Left colon (tissue), 2 donors: ENCODE measurements at places on chromosomes 7 and 10. TPM values are rescaled to one million over a fixed set of nuclear protein-coding genes. Genes with fewer than 3 reads are reported as not detected.
A peak's percentile ranks its signal among the peaks of the same experiment; 100 is the strongest.

Gene CDNF
- 1.7 TPM for total RNA-seq

DNA sequence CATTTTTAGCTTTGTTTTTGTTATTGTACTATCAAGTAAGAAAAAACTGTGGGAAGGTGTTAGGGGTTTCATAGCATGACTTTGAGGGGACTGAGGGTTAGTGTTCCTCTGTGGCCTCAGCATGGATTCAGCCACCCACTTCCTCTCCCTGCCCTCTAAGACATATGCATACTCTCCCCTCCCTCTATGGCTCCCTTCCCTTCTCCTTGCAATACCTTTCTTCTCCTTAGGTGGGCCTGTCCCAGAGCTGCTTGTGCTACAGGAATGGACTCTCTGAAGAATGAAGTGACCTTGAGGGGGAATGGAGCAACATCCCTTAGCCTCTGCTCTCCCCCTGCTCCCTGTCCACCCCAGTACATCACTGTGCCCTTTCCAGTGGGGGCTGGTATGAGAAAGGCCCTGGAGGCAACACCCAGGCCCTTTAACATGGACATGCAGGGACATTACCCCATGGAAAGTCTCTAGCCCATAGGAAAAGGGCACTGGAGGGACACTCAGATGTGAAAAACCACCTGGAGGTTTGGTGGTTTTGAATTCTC lies 22.4 kb downstream of the CDH23 start:
- no peak for DNase-seq

Gene PARD3
- total RNA-seq = 45.5 TPM

DNA sequence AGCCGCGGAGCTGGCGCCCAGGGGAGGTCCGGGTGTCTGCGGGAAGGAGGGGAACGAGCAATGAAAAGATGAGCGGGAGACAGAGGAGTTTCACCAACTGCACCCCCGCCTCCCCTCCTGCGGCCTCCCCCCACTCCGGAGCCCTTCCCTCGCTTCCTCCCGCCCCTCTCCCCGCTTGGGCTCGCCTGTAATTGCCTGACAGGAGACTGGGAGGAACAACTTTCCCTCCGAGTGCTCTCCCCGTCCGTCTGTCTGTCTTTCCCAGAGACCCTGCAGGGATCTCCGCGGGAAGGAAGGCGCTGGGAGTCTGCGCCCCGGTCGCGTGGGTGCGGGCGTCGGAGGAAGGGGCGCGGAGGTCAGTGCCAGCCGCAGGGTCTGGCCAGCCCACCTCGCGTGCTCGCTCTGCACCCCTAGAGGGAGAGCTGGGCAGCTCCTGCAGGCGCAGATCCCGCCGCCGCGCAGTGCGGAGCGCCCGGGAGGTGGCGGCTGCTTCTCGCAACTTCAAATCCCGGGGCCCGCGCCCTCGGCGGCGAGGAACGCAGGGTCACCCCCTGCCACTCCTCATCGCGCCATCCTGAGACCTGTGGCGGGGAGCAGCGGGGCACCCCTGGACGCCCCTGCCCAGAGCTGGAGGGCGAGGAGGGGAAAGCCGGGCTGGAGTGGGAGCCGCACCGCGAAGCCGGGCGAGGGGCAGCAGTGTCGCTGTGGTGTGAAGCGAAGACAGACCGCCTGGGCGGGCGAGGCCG lies 511 bp upstream of the NRP1 start:
- DNase-seq = peak; percentile 73

DNA sequence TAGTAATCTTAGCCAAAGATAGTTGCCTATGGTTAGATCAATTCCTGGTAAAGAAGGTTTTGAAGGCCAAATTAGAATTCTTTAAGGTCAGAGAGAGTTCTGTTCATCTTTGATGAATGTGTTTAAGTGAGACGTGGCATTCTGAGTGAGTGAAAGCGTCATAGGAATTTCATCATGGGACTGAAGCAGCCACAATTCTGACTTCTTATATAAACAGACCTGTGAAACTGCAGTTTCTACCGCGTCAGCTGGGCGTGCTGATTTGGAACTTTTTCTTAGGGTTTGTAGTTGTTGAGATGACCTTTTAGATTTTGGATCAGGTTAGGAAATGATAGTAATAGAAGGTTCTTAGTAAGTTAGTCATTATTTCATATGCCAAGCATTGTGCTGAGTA lies 103.8 kb downstream of the CNNM2 start:
- DNase-seq = no peak

GRCh38 chr7:44580945-44581878 lies 819 bp downstream of the TMED4 start:
- peak; percentile 52 for DNase-seq

GRCh38 chr10:35027567-35027966 lies 62.6 kb downstream of the CUL2 start:
- no peak for DNase-seq

DNA sequence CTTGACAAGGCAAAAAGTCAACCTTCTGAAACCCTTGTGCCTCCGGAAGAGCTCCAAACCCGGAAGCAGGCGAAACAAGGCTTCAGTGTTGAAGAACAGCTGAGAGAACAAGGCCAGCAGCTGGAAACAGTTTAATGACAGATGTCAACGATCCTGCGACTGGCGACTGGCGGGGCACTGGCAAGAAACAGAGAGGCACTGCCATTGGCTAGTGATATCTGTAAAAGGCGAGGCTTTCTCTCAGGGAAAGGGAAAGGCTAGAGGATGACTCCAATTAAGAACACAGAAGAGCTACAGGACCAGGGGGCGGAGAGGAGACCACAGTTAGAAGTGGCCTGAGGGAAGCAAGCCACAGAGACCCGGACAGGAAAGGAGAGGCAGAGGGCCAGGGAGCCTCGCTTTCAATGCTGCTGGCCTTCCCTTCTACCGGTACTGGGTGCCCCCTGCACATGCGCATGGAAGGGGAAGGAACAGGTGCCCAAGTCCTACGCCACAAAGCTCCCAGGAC lies 19.4 kb downstream of the ITGB1 start:
- peak; percentile 65 for DNase-seq

- DNase-seq = no peak
These were observed 58.0 kb downstream of the FAM171A1 start for GRCh38 chr10:15313047-15313446.

- no peak for DNase-seq
These were observed 186.2 kb downstream of the REEP3 start for GRCh38 chr10:63707254-63707910.

Gene DPP6
- 0.37 TPM for total RNA-seq

- DNase-seq = no peak
These were observed 29.0 kb downstream of the PLAC9 start for GRCh38 chr10:80161321-80162083.

- no peak for DNase-seq
These were observed 256.1 kb downstream of the ZMYND11 start for GRCh38 chr10:391305-391704.

- no peak for DNase-seq
These were observed 8.6 kb upstream of the GRID1 start for GRCh38 chr10:86375204-86375603.

GRCh38 chr7:139562961-139563565 lies 39.6 kb downstream of the CLEC2L start:
- no peak for DNase-seq

Gene HSPA12A
- 7.2 TPM for total RNA-seq

DNA sequence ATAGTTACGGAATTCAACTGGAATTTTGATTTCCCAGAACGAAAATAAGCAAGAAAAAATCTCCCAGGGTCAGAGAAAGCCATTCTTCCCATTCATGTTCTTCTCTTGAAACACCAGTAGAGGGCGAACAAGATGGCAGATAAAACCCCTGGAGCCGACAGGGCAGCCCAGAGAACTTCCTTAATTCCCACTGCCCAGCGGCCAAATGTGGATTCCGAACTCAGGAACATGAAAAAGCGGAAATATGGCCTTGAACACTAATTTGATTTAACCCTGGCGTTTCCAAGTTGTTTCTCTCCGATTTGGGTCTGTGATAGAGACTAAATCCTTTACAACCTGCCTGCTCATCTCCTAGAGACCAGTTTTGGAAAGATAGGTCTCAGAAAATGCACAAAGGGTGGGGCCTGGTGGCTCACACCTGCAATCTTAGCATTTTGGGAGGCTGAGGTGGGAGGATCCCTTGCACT lies 100.7 kb upstream of the WAC start:
- DNase-seq = peak; percentile 46

Gene TSPAN12
- 30.3 TPM for total RNA-seq

DNA sequence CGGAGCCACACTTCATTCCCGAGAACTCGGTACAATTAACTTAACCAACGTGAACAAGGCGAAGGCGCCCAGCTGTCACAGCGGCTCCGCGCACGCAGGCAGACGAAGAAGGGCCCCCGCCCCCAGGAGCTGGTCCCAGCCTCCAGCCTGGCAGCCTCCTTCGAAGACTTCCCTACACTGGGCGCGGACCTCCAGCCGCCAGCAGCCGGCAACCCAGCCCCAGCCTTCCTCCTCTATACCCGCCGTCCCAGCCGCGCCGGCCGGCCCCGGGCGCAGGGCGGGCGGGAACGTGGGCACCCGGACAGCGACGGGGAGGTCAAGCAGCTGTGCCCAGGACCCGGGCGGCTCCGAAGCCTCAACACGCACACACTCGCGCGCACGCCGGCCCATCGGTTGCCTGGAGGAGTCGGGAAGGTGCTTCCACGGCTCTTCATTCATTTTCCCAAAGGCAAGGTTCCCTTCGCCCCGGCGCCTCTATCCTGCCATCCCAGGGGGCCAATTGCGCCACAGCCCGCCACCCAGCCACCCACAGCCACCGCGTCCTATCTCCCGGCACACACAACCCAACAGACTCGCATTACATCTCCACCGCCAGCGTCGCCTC lies 1.6 kb downstream of the CHST15 start:
- DNase-seq = peak; percentile 40

Gene SPDYE6
- total RNA-seq = not detected

- no peak for DNase-seq
These were observed 20.8 kb downstream of the WIPI2 start for GRCh38 chr7:5210751-5211338.

DNA sequence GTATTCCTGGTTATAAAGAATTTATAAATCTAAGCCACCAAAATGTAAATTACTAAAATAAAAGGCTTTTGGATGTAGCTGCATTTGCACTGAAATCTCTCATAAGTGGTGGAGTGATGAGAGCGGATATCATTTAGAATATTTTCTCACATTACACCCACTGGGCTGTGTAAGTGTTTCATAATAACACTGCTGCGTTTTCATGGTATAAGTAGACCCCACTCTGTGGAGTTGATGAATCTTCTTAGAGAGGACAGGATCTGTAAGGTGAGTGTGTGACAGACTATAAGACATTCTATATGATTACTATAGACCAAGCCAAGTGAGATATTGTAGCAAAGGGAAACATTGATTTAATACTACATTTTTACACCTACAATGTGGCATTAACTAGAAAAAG lies 1024.1 kb upstream of the LRRN3 start:
- DNase-seq = no peak

Gene PRSS37
- total RNA-seq = not detected

Gene NANOS1
- total RNA-seq = 1.1 TPM

Gene PLXDC2
- 28.1 TPM for total RNA-seq

GRCh38 chr10:101446071-101446470 lies 92.1 kb downstream of the BTRC start:
- no peak for DNase-seq

GRCh38 chr10:75593692-75594556 lies 162.5 kb downstream of the LRMDA start:
- no peak for DNase-seq

DNA sequence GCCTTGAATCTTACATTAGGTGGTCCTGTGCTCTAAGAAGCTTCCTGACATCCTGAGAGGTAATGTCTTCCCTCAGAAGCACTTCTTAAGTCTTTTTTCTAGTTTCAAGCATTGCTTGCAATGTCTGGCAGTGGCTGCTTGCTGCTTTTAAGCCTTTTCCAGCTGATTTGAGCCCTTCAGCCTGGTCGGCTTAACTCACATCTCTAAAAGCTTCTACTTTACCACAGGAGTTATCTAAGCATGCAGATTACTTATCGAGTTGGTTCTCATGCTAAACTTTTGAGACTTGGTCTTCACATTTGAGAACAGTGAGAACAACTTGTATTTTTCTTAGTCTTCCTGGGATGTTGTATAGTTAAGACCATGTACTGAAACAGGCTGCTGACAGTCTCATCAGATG lies 3.9 kb downstream of the LRMDA start:
- no peak for DNase-seq

Gene MYOZ1
- not detected for total RNA-seq

DNA sequence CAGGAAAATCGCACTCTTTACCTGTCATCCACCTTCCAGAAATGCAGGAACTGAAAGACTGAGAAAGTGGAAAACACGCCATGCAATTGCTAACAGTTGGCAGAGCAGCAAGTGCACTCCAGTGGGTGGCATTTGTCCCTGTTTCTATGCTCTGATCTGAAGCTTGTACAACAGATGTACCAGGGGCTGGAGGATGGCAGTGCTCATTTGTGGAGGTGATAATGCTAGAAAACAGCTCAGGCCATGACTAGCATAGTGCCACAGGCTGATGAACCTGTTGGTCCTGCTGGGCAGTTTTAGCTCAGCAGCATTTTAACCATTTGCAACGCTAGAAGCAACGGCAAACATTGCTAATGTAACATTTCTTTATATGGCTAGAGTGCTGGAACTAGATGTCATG lies 199.9 kb upstream of the NRP1 start:
- DNase-seq = no peak

Gene TDRD1
- total RNA-seq = 0.64 TPM

DNA sequence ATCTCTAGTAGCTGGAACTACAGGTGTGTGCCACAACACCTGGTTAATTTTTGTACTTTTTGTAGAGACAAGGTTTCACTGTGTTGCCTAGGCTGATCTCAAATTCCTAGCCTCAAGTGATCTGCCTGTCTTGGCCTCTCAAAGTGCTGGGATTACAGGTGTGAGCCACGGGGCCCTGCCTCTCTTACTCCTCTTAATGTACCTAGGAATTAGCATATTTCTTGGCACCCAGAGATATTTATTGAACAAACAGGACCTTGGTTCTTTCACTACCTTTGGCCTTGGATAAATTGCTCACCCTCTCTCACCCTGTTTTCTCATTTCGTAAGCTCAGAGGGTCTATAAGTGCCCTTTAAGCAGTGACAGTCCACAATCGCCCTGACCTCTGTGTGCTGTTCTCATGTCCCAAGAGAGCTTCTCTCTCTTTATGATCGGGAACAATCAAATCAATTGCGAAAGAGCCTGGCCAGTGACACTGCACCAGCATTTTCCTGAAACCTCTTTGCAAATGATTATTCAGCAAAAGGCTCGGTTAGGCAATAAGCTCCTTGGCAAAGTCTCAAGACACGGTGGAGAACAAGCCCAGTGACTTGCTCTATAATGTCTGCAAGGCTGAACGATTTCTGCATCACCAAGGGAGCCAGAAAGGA lies 117.7 kb downstream of the APBB1IP start:
- DNase-seq = peak; percentile 34

Gene TNS3
- 62.3 TPM for total RNA-seq

Gene MLXIPL
- total RNA-seq = 23.3 TPM
